Aortic smooth muscle cell (primary cell): ENCODE measurements at places on chromosomes 7 and 10. TPM values are rescaled to one million over a fixed set of nuclear protein-coding genes. Genes with fewer than 3 reads are reported as not detected.

The ZNF783 gene
- total RNA-seq: 9.5 and 11.9 TPM in 2 replicates

The SLC18A3 gene
- total RNA-seq: not detected in 2 replicates

The FAM237B gene
- total RNA-seq: not detected in 2 replicates

The MPP7 gene
- 0.53 and 2.4 TPM in 2 replicates for total RNA-seq

The COL28A1 gene
- 0.06 and 0.13 TPM in 2 replicates for total RNA-seq

The ANKRD2 gene
- total RNA-seq: 0.50 and 1.5 TPM in 2 replicates

The PDE6C gene
- total RNA-seq: not detected in 2 replicates

The TMEM26 gene
- 4.8 and 12.2 TPM in 2 replicates for total RNA-seq
